ENCODE measurements at places on chromosomes 11 and 22. TPM values are rescaled to one million over a fixed set of nuclear protein-coding genes. Genes with fewer than 3 reads are reported as not detected.
A peak's percentile ranks its signal among the peaks of the same experiment; 100 is the strongest.

DNA sequence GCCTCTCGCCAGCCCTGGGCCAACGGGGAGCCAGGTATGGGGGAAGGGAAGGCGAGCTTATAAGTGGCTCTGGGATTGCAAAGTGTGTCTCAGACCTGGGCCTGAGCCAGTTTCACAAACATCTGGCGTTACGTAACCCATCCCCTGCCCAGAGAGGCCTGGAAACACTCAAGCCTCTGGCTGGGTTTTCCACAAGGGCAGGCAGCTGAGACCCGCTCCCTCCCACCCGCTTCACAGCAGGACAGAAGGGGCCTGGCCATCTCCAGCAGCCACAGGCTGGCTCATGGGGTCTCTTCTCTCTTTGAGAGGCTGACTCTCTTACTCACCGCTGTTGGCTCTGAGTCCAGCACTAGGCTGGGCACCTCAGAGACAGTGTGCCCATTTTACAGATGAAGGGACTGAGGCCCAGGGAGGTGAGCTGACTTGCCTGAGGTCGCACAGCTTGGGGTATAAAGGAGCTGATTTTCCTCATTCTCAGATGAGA is 44.5 kb downstream of the TRIOBP start:
- DNase-seq = no peak

- DNase-seq = no peak
Measured at GRCh38 chr22:27952779-27953178, 33.7 kb upstream of the PITPNB start.

- peak; percentile 59 for DNase-seq
Measured at GRCh38 chr22:29727131-29727523, 7.3 kb downstream of the CABP7 start.

DNA sequence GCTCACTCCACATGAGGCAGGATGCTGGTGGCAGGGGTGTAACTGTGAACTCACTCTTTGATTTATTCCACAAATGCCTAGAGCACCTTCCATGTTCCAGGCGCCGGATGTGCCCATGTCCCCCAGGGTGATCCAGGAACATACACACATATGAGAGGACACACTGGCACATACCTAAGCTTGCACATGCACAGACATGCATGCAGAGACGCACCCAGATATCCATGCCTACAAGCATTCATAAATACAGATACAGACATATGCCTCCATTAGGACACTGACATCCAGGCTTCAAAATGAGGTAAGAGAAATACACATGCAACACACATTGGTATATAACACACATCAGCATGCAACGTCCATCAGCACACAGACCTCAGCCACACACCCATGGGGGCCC is 4.5 kb downstream of the OSM start:
- DNase-seq = no peak

The OR10A2 gene
- not detected for polyA plus RNA-seq

GRCh38 chr22:49016909-49017481 is 810.7 kb downstream of the BRD1 start:
- DNase-seq = no peak

GRCh38 chr11:40417627-40418026 is 1041.8 kb downstream of the LRRC4C start:
- no peak for DNase-seq

- no peak for DNase-seq
Measured at GRCh38 chr11:1267441-1268100, 41.9 kb downstream of the TOLLIP start.

- no peak for DNase-seq
Measured at GRCh38 chr11:47461876-47462275, 12.9 kb upstream of the RAPSN start.

DNA sequence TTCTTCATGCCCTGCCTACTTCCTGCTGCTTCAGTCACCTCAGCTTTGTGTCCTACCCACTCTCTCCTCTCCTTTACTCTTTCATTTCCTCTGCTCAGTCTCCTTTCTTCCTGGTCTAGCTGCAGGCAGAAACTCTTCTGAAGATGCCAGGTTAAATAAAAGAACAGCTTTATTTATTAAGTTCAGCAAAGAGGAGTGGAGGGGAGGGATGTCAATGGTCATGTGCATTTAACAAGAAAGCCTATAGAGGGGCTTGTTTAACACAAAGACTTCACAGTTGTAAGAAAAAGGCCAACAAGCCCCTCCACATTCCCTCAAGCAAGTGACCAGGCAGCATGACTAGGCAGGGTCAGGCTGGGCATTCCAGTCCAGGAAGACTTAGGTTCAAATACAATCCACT is 609.2 kb downstream of the INSC start:
- no peak for DNase-seq

- no peak for DNase-seq
Measured at GRCh38 chr11:68617925-68618809, 66.2 kb upstream of the GAL start.

- DNase-seq = no peak
Measured at GRCh38 chr11:70820311-70820710, 422.0 kb downstream of the CTTN start.

DNA sequence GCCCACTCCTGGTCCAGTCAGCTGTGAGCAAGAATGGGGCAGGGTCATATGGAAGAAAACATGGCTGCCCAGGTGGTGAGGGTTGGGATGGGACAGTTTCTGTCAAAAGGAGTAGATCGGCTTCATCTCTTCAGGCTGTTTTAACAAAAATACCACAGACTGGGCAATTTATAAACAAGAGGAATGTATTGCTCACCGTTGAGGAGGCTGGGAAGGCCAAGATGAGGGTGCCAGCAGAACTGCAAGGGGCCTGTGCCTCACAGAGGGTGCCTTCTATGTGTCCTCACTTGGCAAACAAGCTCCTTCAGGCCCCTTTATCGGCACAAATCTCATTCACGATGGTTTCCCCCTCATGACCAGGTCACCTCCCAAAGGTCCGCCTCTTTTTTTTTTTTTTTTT is 18.1 kb upstream of the RELT start:
- DNase-seq = no peak

DNA sequence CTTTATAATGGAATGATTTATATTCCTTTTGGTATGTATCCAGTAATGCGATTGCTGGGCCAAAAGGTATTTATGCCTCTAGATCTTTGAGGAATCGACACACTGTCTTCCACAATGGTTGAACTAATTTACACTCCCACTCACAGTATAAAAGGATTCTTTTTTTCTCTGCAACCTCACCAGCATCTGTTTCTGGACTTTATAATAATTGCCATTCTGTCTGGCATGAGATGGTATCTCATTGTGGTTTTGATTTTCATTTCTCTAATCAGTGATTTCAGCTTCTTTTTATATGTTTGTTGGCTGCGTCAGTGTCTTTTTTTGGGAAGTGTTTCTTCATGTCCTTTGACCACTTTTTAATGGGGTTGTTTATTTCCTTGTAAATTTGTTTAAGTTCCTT is 679.3 kb downstream of the JRKL start:
- DNase-seq = no peak

DNA sequence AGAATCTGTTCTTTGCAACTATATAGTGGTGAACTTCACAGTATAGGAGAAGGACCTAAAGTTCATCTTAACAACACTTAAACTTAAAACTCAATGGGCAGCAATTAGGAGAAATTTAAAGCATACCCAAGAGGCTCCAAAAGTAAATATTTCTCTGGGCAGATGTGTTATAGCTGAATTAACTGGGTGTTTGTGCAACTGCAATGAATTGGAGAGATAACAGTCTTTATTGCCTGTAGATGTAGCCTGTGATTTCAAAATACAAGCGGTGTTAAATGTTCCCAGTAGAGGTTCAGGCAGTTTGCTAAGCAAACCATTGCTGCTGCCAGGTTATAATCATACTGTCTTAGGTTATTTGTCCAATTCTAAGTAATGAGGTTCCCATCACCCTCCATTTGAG is 294.1 kb upstream of the MTNR1B start:
- DNase-seq = no peak

The DLAT gene
- 26.8 TPM for polyA plus RNA-seq

The C11orf52 gene
- polyA plus RNA-seq = 9.1 TPM

DNA sequence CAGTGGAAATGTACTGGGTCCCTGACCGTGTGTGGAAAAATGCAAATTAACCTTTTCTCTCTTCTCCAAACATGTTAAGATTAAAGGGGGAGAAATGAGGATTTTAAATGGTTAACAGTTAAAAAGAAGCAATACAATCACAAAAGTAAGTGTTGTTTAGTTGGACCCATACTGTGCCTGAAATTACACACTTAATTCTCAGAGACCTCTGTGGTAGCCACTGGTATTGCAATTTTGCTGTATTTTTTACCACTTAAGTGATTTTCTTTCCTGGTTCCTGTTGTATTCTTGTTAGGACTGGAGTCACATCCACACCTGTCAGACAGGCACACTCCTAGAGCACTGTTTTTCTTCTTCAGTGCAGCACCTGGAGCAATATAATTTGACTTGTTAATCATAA is 179.6 kb upstream of the PDGFD start:
- no peak for DNase-seq

DNA sequence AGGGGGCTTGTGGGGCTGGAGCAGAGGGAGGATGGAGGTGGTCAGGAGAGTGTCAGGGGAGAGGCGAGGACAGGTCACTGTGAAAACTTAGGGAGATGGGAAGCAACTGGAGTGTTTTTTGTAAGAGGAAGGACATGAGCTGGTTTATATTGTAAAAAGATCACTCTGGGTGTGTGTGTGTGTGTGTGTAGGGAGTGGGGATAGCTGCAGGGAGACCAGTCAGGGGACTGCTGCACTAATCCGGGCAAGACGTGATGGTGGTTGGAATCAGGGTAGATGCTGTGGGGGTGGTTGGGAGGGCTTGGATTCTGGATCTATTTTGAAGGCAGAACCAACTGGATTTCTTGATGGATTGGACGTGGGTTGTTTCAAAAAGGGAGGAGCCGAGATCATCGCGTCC is 11.3 kb upstream of the SYT7 start:
- DNase-seq = no peak

DNA sequence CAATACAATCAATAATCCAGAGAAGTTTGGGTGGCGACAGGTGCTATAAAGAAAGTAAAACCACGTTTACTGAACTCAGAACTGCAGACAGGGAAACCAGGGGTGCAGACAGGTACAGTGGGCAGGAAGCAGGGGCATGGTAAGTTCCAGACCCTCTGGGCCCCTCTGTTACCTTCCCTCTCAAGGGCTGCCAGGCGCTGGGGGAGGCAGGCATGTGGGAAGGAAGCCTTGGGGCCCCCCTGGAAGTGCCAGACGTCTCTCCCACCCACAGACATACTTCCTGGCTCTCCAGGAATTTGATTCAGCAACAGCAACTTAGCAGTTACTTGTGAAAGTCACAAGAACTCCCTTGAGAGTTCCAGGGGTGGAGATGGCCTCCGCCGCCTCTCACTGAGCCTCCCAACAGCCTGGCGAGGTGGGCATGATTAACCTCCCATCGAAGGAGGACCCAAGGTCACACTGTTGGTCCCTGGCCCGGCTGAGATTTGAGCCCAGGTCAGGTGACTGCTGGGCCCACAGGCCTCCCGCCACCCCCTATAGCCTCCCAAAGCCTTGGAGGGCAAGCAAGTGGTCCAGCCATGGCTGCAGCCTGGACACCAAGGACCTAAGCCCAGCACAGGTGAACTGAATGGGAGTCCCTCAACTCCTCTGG is 14.1 kb upstream of the TSKU start:
- peak; percentile 54 for DNase-seq
